ENCODE measurements at places on chromosomes 6 and 20.

DNA sequence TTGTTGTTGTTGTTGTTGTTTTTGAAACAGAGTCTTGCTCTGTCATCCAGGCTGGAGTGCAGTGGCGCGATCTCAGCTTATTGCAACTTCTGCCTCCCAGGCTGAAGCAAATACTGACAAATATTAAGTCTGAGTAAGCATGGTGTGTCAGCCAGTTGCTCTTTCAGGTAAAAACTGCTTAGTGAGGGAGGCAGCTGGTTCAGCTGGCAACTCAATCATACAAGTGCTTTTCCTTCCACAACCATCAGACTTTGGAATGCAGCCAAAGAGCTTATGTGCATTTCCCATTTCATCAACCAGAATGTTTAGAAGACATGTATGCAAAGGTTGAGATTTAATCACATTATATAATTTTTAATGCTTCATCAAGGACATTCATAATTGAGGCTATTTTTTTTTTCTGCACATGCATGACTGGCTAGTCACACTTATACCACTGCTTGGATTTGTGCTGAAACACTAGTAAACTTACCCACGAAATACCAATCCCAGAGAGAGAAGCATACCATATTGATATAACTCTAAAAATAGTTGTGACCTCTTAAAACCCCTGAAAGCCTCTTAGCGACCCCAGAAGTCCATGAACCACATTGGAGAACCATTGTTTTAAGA lies 56.0 kb downstream of the CLIC5 start:
- DNase-seq = no peak

DNA sequence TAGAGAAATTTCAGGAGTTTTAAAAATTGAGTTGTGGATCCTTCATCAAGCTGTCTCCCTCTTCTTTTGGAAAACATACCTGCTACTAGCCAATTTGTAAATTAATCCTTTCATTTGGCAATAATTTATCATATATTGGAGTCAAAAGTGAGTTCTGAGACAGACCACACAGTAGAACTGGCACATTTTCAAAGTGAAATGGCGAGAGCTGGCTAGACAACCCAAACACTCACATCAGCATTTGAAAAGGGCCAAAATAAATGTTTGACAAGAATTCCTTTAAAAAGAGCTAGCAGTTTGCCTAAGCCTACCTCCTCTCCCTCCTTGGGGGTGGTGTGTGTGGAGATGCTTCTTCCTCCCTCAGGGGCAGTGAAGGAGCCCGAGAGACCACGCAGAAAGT lies 47.9 kb upstream of the KCNK16 start:
- DNase-seq = no peak

DNA sequence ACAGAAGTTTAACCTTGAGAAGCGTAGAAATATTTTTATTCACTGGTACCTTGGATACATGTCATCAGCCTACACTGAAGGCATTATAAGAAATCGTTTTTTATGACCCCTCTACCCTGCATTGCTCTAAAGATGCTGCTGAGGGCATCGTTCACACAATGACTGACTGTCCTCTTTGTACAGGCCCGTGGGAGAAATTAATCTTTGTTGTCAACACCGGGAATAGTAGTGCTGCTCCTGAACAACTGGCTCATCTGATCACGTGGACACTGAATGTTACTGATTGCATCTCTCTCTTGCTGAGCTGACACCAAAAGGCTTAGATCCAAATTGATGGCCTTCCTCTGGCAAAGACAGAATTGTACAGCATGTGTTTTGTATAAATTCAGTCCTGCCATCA lies 157.1 kb upstream of the SMLR1 start:
- no peak for DNase-seq

DNA sequence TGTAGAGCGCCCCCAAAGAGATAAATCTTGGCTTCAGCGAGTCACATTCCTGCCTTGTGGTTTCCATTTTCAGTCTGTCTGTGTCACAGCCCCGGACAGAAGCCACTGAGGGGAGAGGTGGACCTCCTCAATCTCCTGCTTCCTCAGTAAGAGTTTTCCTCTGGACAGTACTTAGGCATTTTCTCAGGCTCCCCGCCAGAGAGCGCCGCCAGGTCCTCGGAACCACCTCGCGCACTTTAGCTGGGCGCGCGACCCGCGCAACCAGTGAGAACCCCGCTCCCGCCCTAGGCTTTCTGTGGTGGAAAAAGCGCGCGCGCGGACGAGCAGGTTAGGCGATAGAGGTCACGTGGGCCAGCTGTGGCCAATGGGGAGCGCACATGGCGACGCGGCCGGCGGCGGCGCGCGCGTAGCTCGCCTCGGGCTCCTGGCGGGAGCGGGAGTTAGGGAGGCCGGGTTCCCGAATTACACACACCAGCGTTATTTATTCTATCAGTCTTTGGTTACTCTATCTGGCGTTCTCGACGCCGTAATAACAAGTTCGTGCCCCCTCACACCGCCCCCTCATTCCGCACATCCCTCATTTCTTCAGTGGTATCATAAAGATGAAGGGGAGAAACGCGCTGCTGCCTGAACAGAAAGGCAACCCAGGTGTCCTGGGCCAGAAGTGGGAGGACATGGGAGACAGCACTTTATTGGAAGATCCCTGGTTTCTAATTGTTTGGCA lies 19.4 kb downstream of the PXT1 start:
- peak; percentile 98 for DNase-seq

Data from progenitor cell of endocrine pancreas (in vitro differentiated cells).